DND-41 (cell line): ENCODE measurements at places on chromosomes 3 and 15.

DNA sequence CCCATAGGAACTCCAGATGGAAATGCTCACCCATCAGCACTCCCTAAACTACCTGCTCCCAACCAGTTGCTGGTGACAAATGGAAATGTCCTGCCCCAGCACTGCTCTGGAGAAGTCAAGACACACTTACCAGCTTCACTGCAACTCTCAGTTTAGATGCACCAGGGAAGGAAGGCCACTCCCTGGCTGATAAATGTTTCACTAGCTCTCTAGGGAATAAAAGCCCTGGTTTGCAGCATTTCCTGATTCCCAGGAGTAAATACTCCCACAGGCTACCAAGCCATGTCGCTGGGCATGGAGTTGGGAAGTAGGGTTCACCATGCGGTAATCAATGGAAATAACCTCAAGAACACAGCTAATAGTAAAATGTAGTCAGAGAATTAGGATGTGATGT is 112.0 kb upstream of the NEO1 start:
- DNase-seq: no peak
- no peaks in the 10 kb centered on the region for H3K27me3 ChIP-seq
- no peaks in the 10 kb centered on the region for H3K4me1 ChIP-seq

GRCh38 chr3:127438371-127438770 is 150.5 kb upstream of the PRR20G start:
- no peak overlapping the region for H3K27ac ChIP-seq
- DNase-seq: no peak
- H3K4me1 ChIP-seq: no peaks in the 10 kb centered on the region
- H3K4me3 ChIP-seq: no peak overlapping the region
- no peaks in the 10 kb centered on the region for H3K27me3 ChIP-seq

DNA sequence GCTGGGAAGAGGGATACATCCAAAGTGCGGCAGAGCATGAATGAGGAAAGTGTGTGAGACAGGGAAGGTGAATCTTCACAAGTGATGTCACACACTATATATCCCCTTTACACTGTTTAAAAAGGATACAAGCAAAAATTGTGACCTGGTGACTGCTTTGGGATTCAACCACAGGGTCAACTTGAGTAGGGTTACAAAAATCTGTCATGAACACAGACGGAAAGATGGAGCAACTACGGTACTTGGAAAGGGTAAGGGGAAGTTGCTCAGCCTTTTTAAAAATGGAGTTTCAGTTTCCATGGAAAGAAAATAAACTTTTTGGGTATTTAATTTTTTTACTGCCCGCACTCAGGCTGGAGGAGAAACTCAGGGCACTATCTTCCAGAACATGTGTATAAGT is 60.3 kb downstream of the B3GNT5 start:
- no peak overlapping the region for H3K4me3 ChIP-seq
- no peak overlapping the region for H3K27ac ChIP-seq
- no peaks in the 10 kb centered on the region for H3K36me3 ChIP-seq
- H3K4me1 ChIP-seq: no peaks in the 10 kb centered on the region
- no peaks in the 10 kb centered on the region for H3K27me3 ChIP-seq
- DNase-seq: no peak

DNA sequence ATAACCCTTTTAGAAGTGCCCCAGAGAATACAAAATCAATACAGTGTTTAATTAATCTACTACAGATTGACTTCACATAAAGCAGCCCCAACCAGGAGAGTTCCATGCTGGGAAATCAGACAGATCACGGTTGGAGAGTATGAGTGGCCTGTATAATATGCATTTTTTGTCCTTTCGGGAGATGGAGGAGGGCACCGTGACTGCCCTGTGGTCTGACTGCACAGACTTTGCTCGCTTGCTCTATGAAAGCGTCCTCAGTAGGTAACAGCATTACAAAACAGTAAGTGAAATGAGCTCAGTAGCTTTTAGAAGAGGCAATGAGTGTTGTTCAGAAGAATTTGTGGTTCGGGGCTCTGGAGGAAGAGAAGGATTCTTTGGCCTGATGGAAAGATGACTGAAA is 34.2 kb upstream of the SKIL start:
- H3K27ac ChIP-seq: no peak overlapping the region
- H3K4me3 ChIP-seq: no peak overlapping the region
- no peak for DNase-seq
- H3K27me3 ChIP-seq: no peaks in the 10 kb centered on the region
- no peaks in the 10 kb centered on the region for H3K4me1 ChIP-seq

DNA sequence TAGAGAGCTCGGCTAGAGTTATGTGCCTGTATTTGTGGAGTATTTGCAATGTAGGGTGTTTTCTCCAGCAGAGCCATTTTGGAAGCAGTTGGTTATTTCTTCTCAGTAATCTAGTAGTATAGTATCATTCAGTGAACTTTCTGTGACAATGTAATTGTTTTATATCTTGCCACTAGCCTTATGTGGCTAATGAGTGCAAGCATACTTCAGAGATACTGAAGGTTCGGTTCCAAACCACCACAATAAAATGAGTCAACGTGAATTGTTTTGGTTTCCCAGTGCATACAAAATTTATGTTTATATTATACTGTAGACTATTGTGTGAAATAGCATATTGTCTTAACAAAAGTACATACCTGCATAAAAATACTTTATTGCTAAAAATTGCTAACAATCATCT is 286.9 kb upstream of the TBL1XR1 start:
- H3K27me3 ChIP-seq: no peaks in the 10 kb centered on the region
- H3K36me3 ChIP-seq: no peaks in the 10 kb centered on the region
- no peak overlapping the region for H3K27ac ChIP-seq

GRCh38 chr3:55169608-55170072 is 241.8 kb upstream of the LRTM1 start:
- H3K4me1 ChIP-seq: no peaks in the 10 kb centered on the region
- no peaks in the 10 kb centered on the region for H3K36me3 ChIP-seq
- DNase-seq: no peak
- H3K4me3 ChIP-seq: no peak overlapping the region
- H3K27ac ChIP-seq: no peak overlapping the region

- no peaks in the 10 kb centered on the region for H3K4me1 ChIP-seq
- H3K4me3 ChIP-seq: no peak overlapping the region
- no peak overlapping the region for H3K27ac ChIP-seq
- H3K27me3 ChIP-seq: no peaks in the 10 kb centered on the region
These were observed 120.8 kb upstream of the MEIS2 start for GRCh38 chr15:37220949-37221670.
